NB4 (cell line): ENCODE measurements at places on chromosomes 11 and 22.
A peak's percentile ranks its signal among the peaks of the same experiment; 100 is the strongest.

GRCh38 chr22:24207264-24208011 is 26.2 kb downstream of the SUSD2 start:
- no peak for DNase-seq

DNA sequence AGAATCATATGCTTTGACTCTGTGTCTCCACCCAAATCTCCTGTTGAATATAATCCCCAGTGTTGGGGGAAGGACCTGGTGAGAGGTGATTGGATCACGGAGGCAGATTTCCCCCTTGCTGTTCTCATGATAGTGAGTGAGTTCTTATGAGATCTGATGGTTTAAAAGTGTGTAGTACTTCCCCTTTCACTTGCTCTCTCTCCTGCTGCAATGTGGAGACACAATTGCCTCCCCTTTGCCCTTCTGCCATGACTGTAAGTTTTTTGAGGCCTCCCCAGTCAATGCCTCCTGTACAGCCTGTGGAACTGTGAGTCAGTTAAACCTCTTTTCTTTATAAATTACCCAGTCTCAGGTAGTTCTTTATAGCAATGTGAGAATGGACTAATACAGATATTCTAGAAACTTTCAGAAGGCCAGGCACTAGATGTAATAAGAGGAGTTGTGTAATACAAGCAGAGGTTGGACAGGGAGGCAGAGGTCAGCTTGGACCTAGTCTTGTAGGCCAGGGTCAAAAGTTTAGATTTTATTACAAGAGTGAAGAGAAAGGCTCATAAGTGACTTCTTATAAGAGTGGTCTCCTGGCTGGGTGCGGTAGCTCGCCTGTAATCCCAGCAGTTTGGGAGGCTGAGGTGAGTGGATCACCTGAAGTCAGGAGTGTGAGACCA is 9.3 kb upstream of the SERPING1 start:
- peak; percentile 73 for DNase-seq

GRCh38 chr11:116503216-116504160 is 269.3 kb downstream of the BUD13 start:
- DNase-seq = no peak

DNA sequence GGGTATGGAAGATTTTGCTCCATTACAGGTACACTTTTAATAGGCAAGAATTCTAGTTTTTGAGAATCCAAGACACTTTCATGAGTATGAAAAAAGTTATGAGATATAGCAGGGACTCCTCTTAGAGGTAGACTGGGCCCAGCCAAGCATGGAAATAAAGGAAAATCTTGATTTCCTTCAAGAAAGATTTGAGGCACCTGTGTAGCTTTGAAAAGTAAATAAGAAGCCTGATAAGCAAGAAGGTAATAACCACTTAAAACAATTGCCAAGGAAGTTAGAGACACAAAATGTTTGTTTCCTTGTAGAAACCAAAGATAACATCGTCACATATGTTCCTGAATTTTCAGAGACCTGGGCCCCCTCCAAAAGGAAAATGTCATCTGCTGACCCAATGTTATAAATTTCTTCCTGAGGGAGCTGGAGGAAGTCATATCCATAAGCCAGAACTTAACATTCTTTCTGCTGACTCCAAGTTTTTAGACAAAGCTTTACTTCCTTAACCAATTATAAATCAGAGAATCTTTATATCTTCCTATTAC is 314.5 kb upstream of the ANO3 start:
- DNase-seq = no peak

DNA sequence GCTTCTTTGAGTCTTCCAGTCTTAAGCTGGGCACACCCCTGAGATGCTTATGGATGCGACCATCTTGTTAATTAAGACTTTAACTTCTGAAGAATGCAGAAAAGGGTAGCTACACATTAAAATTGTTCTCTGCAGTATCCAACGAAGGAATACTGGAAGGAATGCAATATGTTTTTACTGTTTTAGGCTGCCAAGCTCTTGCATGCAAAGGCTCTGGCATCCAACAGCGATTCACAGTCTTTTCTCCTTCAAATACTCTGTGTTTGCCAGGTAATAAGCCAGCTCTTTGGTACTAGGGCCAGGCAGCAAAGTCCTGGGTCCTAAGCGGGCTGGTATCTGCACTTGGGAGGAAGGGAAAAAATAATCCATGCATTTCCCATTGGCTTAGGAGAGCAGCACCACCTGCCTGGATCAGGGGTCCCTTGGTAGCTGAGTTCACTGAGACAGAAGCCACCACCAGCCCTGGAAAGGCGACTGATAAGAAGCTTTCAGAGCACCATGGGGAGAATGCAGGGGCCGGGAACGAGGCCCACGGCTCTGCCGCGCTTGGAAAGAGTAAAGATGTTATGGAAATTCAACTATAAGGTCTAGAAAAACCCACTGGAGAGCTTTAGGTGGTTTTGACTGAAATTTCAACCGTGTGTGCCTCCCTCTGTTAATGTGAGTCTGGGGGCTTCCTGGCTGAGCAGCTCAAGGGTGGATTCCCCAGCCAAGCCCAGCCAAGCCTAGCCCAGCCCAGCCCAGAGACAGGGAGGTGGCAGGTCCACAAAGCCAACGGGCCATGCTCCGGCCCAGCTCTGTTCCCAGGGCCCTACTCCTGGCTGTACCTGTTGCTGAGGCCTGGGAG is 67.0 kb upstream of the CCND1 start:
- no peak for DNase-seq
